ENCODE measurements at places on chromosomes 12 and 14.

DNA sequence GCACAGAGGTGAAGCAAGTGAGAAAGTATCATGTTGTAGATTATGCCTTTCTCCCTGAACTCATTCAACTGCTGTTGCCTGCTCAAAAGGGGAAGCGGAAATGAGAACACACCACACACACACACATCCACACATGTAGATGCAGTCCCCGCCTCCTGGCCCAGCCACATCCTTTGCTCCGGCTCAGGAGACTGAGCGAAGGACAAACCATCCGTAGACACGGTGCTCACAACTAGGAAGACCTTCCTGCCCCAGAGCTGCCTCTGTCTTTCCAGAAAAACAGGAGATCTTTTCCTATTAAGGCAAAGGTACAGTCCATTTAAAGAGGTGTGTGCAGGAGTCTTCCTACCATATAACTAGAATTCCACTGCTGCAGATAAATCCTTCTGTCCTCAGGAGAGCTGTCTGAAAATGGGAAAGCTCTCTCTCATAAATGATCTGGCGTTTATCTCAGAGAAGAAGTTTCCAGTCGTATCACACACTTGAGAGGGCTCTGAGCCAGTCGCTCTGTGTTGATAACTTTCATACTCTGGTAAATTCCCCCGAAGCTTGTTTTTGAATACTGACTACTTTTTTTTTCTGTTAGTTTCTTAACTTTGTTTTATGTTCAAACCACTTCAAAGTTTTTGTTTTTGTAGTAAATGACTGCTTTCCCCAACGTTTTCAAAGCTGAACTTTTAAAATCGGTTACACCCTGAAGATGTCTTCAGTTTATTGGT is at the start of gene TESPA1:
Gene TESPA1, minus strand, starts transcription at position 105 of the 719 bp plus-strand sequence. CDS start 10,200 bp downstream, outside the sequence.
- DNase-seq, result no peak

DNA sequence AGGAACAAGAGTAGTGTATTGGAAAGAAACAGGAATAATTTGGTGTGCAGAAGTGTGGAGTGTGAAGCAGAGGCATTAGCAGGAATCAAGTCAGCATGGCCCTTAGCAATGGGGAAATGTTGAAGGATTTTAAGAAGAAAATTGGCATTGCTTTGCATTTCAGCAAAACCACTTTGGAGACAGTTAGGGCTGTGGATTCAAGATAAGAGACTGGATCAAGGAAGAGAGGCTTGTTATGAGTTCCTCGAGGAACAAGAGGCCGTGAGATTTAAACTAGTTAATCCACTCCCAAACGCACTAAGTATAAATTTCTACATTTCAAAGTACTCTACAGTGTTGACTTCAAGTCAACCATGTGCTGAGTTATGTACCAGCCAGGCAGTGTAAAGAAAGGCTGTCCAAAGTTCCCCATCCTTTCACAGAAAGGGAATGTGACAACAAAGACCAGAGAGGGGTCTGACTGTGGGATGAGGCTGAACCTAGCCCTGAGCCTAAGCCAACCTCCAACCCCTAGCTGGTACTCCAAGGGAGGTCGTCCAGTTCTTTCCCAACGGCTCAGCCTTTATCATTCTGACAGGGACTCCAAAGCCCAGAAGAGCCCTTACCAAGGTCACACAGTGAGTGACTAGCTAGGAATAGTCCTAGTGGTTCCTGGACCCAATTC is 91.2 kb upstream of the BMP4 start:
- no peak for DNase-seq

GRCh38 chr12:92183575-92183974 is 37.9 kb upstream of the BTG1 start:
- DNase-seq, result no peak

DNA sequence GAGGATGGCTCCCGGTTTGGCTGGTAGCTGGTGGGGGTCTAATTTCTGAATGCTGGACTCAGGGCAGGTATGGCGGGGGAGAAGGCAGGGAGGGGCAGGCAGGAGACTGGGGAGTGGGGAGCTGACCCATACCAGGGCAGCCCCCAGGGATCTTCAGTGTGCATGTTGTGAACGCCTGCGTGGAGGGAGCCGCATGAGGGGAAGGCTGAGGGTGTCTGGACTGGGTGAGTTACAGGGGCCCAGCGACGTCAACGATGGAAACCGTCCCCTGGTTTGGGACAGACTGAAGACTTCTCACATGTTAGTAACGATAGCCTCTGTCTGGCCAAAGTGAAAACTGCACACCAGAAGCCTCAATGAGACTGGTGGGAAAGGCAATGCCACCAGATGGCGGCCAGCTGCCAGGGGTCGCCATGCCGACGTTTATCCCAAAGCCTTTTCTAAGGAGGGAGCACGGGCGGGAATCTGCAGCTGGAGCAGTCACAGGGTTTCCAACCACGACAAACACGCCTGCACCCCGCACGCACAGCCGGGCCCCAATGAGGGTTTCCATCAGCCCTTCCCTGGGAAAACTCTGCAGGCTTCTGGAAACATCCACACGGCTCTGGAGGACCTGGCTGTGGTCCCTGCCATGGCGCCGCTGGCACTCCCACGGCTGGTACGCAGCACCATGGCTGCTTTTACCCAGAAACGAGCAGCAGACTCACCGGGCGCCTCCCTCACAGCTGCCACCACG is 14.0 kb downstream of the PGAM5 start:
- peak; percentile 40 for DNase-seq

GRCh38 chr14:35341751-35342488 is 49.7 kb downstream of the PSMA6 start:
- peak; percentile 88 for DNase-seq

- DNase-seq, result no peak
These were observed 58.7 kb downstream of the KTN1 start for GRCh38 chr14:55638665-55639064.

GRCh38 chr12:121325922-121326396 is 26.3 kb downstream of the ANAPC5 start:
- no peak for DNase-seq

DNA sequence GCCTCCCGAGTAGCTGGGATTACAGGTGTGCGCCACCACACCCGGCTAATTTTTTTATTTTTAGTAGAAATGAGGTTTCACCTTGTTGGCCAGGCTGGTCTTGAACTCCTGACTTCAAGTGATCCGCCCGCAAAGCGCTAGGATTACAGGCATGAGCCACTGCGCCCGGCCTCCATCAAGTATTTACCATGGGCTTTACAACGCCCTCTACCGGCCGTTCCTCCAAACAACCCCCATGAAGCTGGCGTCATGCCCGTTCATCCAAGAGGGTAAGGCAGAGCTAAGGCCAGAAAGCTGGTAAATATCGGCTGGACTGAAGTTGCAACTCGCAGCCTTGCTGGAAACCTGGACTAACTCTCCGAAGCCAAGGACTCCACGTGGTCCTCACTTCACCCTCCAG is 41.6 kb downstream of the RNF34 start:
- DNase-seq, result no peak

- no peak for DNase-seq
These were observed 741.6 kb downstream of the FSCB start for GRCh38 chr14:43765474-43765873.

DNA sequence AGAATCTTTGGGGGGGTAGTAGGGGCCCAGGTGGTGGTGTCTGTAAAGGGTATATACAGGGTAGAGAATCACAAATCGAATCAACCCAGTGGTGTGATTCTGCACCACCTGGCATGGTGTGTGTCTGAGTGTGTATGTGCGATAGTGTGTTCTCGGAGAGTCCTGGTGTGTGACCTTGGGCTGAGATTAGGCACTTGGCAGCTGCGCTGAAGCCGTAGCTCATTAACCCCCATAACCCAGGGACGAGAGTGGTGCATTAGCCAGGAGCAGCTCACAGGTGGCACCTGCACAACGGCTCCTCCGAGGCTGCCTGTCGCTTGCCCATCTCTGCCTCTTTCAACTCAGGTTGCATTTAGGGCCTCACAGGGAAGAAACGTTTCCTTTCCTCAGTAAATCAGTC is 15.6 kb upstream of the TESC start:
- no peak for DNase-seq

GRCh38 chr12:11728154-11728755 is 78.8 kb downstream of the ETV6 start:
- no peak for DNase-seq

DNA sequence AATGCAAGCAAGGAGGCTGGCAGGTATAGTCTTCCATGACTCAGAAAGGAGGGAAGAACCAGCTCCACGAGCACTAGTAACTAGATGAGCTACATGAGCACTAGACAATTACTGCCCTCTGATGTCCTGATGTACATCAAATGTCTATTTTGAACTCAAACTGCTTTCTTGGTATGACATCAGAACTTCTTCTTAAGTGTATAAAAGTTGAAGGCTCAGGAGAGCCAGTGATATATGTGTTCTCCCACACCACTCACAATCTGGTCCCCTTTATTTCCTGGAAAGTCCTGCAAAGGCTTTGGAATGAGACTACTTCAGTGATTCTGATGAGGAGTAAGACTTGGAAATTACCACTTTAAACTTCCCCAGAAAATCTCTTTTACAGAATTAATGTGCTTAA is 18.5 kb upstream of the DHRS7 start:
- no peak for DNase-seq

GRCh38 chr12:27780612-27781408 is 774 bp upstream of the MANSC4 start:
- DNase-seq, result peak; percentile 55

DNA sequence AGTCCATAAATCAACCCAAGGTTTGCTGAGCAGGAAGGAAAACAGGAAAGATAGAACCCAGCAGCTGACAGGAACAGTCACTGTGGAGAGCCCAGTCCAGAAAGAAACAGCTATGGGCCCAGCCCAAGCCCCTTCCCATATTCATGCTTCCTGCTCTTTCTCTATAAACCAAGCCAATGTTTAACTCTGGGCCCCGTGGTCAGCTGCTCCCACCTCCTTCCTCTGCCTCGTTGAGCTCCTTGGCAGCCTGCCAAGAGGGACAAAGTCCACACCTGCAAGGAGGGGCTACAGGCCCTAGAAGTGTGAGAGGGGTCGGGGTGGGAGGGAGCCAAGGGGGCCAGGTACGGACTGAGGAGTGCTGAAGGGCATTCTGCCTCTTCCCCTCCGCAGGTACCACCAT is 10.0 kb downstream of the SLC6A13 start:
- DNase-seq, result no peak
